ENCODE measurements at places on chromosomes 2 and 18.

DNA sequence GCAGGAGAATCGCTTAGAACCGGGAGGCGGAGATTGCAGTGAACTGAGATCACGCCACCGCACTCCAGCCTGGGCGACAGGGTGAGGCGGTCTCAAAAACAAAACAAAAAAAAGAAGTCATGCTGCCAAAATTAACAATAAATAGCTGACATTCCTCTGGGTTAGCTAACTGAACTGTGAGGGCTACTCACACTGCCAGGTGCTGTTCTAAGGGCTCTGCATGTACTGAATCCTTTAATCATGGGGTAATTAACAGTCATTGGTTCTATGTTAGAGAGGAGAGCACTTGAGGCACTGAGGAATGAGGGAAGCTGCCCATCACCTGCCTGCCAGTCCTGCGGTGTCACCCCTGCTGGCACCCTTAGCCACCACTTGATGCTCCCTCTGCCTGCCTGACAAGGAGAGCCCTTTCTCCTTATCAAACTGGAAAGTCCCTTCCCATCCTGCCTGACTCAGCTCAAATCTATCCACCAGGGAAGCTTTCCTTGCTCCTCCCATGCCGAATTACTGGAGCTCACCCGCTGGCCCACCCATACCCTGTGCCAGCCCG, 73.0 kb upstream of the RIOK3 start:
- no peak for DNase-seq

DNA sequence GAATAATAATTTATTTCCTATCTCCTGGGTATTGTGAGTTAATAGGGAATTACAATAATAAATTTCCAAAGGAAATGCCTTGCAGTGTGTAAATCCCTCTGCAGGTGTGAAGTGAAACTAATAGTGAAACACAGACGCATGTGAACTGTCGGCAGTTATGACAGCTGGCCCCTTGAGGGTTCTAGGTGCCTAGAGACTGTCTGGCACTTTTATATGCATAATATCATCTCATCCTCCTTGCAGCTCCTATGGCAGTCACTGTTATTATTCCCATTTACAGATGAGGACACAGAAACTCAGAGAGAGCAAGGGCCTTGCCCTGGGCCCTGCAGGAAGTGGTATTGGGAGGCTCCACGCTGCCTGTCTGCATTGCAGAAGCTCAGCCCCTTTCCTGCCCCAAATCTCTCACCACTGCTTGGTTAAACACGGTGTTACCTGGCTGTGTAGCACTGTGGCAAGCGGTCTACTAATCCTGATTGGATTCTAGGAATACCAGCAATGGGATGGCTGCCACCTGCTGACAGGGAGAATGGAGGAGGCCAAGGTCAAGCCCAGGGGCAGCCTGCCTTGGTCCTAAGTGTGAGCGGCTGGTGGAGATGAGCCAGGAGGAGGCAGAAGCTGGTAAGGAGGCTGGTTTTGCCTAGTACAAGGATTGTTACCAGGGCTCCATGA, 32.8 kb upstream of the ACKR3 start:
- no peak for DNase-seq

- DNase-seq, result no peak
These were observed 23.2 kb upstream of the GREB1L start for GRCh38 chr18:21218862-21219261.

- no peak for DNase-seq
These were observed 208.2 kb upstream of the EPHA4 start for GRCh38 chr2:221780281-221780688.

DNA sequence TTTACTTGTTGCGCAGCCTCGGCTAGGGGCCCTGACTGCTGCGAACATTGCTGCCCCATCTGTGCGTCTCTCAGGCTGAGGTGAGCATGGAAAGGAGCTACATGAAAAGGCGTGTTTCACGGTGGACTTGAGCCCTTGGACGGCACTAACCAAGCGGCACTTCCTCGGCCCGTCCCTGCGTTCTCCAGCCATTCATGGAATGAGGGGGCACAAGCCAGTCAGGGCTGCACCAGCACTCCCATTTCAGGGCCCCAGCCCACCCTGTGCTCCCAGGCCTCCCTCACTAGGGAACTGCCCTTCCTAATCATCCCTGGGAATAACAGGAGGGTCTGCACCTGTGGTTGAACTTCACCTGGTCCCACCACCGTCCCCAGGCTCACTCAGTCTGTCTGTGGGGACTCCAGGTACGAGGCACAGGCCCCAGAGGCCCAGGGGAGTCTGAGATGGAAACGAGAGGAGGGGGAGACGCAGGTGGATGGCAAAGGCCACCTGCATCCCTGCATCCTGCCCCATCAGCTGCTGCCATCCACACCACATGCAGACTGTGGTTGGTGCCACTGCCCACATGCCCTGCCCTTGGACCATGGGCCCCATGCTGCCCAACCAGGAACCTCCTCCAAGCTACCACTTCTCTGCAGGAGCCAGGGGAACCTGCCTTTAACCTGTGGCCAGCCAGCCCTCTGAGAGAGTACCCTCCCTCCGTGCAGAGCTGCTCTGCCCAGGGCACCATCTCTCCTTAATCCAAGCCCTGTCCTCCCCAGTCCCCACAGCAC, 99.7 kb downstream of the EIPR1 start:
- DNase-seq, result no peak

Measured in skeletal muscle cell (primary cell).